SK-N-MC (cell line): ENCODE measurements at places on chromosomes 16 and 17.

DNA sequence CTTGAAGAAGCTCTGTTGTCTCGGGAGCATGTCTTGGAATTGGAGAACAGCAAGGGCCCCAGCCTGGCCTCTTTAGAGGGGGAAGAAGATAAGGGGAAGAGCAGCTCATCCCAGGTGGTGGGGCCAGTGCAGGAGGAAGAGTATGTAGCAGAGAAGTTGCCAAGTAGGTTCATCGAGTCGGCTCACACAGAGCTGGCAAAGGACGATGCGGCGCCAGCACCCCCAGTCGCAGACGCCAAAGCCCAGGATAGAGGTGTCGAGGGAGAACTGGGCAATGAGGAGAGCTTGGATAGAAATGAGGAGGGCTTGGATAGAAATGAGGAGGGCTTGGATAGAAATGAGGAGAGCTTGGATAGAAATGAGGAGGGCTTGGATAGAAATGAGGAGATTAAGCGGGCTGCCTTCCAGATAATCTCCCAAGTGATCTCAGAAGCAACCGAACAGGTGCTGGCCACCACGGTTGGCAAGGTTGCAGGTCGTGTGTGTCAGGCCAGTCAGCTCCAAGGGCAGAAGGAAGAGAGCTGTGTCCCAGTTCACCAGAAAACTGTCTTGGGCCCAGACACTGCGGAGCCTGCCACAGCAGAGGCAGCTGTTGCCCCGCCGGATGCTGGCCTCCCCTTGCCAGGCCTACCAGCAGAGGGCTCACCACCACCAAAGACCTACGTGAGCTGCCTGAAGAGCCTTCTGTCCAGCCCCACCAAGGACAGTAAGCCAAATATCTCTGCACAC, 21.2 kb downstream of the AKAP1 start:
- DNase-seq: no peak

GRCh38 chr17:49557312-49558024, 18.2 kb upstream of the NXPH3 start:
- DNase-seq: no peak

GRCh38 chr16:25138130-25138529, 26.6 kb downstream of the LCMT1 start:
- no peak for DNase-seq

DNA sequence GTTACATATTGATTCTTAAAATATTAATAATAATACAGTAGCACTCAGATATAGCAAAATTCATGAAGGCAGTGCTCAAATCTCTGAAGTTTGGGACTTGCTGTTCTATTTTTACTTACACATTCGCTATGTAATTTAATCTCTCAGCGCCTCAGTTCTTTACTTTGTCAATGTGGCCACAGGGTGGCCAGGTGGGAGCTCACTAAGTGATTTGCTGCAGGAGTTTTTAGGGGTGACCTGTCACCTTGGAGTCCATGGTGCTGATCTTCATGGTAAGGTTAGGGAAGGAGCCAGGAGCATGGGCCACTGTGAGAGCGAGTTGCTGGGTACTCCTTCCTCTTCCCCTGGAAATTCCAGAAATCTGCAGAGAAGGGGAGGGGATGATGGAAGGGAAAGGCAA, 28.1 kb downstream of the VWA3A start:
- DNase-seq: no peak

DNA sequence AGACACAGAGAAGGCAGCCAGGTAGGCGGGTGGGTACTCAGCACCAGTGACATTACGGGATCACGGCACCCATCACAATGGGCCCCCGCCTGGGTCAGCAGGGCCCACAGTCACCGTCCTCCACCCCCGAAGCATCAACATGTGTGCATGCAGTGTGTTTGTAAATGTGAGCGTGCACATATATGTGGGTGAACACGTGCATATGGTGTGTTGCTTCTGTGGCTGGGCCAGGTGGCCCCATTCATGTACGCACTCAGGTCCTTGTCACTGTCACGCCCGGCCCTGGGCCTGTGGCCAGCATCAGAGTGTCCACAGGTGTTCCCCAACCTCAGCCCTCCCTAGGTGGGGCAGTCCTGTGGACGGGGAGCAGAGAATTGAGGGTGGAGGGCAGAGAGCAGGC, 37.1 kb downstream of the TNFRSF13B start:
- no peak for DNase-seq

DNA sequence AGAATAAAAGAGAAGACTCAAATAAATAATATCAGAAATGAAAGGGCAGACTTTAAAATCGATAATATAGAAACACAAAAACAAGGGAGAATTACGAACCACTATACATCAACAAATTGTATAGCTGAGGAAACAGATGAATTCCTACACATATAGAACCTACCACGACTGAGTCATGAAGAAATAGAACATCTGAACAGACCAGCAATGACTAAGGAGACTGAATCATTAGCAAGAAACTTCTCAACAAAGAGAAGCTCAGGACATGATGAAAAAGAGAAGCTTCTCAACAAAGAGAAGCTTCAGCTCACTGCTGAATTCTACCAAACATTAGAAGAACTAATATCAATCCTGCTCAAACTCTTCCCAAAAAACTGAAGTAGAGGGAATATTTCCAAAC, 255.9 kb downstream of the CEP112 start:
- DNase-seq: no peak

DNA sequence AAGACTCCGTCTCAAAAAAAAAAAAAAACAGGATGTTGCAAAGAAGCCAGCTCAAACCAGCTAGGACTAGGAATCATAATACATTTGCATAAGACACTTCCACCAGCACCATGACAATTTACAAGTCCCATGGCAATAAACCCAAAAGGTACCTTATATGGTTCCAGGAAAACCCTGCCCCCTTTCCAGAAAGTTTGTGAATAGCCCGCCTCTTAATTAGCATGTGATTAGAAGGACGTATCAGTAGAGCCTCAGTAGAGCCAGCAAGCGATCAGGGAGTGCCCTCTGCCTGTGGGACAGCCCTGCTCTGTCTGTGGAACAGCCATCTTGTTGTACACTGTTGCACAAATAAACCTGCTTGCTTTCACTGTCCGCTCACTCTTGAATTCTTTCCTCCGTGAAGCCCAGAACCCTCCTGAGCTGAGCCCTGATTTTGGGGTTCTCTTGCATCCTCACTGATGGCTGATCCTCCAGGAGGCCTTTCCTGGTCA, 14.0 kb downstream of the NUPR1 start:
- DNase-seq: no peak

DNA sequence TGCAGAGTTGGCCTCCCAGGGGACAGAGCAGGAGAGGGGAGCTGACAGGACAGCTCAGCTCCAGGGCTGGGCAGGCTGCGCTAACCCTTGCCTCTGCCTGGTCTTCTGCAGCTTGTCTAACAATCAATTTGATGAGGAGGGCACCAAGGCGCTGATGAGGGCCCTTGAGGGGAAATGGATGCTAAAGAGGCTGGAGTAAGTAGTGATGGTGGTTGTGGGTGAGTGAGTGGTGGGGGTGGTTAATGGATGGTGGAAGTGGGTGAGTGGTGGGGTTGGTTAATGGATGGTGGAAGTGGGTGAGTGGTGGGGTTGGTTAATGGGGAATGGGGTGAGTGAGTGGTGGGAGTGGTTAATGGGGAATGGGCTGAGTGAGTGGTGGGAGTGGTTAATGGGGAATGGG, 22.0 kb upstream of the CPNE2 start:
- DNase-seq: no peak

DNA sequence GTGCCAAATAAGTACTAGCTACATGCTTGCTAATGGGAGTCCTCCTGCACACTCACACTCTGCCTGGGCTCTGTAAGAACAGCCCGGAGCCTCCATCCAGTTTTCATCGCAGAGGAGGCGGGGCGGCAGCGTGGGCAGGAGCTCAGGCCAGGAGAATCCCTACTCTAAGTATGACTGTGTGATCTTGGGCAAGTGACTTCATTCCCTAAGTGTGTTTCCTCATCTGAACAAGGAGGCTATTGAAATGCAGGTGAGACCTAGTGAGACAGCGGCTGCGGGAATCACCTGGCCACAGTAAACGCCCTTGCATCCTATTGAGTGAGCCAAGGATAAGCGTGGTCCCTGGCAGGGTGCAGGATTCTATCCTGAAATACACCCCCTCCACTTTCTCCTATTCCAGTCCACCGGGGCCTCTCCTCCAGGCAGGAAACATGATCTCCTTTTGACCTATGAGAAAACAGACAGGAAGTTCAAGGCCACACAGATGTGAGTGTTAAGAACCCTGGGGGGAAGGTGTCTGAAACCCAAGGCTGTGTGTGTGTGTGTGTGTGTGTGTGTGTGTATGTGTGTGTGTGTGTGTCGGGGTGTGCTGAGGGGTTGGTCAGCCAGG, 5.2 kb upstream of the RAI1 start:
- DNase-seq: no peak

- no peak for DNase-seq
Observed at GRCh38 chr16:23504453-23505179, 5.7 kb downstream of the GGA2 start.

- no peak for DNase-seq
Observed at GRCh38 chr17:33318241-33318640, 25.1 kb upstream of the ASIC2 start.

- no peak for DNase-seq
Observed at GRCh38 chr17:44390250-44390870, 911 bp upstream of the ITGA2B start.

- DNase-seq: no peak
Observed at GRCh38 chr17:50146927-50147665, 3.4 kb downstream of the PPP1R9B start.

- DNase-seq: no peak
Observed at GRCh38 chr16:23149993-23150364, 727 bp upstream of the USP31 start.

DNA sequence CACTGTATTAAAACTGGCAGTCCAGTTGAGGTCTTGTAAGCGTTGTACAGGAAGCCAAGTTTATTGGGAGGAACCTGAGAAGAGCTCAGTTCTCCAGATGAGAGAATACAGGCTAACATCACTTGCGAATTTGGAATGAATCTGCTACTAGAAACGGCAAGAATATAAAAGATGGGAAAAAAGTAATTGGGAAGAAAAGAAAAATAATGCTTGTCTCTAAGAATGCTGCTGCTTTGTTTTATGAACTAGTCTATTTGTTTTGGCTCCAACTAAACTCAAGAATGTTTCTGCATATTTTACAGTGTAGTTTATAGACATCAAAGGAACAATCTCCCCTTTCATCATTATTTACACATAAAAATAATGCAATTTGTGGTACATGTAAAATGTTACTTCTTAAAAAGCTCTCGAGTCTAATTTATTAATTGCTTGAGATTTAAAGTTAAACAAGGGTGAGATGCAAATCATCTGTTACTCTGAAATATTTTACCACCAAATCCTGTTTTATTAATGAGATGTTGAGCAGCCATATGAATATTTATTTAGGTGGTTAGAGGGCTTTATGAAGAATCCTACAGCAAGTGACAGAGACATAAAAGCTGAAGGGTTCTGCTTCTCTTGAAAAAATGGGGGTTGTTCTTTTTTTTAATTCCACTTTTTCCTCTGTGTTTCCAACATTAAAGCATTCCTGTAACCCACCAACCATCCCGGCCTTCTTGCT, 162.1 kb upstream of the AXIN2 start:
- DNase-seq: no peak

- DNase-seq: no peak
Observed at GRCh38 chr17:81030741-81031565, 4.0 kb upstream of the BAIAP2 start.

DNA sequence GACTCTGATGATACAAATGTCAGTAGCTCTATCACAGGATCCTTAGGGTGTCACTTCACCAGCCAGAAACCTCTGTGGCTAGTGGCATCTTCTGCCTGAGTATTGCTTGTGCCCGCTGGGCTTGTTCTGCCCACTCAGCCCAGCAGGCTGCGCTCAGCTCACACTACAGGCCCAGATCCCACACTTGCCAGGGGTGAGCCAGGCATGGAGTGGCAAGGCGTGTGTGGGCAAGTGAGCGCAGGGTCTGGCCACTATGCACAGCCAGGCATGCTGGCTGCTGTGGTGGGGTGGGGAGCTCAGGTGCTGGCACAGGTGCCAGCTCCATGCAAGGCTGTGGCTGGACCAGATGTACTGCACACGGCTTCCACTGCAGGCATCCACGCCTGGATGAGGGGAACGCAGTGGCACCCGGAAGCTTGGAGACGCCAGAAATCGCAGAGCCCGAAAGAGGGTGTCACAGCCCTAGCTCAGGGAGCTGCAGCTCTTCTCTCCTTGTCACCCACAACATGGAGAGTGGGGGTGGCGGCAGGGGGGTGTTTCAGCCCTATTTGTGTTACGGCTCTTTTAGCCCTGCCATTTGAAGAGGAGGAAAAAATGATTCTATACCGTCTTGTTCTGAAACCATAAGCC, 10.2 kb downstream of the CFAP97D1 start:
- DNase-seq: no peak

DNA sequence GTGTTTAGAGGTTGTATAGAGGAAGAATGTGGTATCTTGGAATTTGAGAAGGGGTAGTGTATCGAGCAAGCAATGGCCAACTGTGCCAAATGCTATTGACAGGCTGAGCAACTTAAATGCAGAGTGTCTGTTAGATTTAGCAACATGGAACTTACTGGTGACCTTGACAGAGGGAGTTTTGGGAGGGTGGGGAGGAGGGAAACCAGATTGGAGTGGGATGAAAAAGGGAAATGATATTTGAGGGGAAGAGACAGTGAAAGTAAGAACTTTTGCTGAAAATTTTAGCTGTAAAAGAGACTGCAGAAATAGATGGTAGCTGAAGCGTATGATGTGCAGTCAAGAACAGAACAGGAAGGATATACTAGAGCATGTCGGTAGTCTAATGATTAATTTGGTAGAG, 1.1 kb downstream of the LRRC36 start:
- DNase-seq: no peak

DNA sequence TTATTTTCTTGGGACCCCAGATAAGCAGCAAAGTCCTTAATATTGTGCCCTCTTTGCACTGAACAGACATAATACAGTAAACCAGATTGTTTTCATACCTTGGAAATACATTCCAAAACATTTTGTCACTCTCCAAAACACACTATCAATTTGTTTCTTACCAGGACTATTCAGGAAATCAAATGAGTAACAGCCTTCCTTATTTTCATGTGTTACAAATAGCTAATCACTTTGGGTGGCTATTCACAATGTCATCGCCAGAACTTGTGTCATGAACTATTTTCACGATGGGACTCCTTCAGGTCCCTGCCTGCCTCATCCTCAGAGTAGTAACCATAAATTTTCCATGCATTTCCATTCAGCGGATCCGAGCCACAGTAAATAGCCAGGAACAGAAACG, 104.5 kb downstream of the MAP2K6 start:
- DNase-seq: no peak

DNA sequence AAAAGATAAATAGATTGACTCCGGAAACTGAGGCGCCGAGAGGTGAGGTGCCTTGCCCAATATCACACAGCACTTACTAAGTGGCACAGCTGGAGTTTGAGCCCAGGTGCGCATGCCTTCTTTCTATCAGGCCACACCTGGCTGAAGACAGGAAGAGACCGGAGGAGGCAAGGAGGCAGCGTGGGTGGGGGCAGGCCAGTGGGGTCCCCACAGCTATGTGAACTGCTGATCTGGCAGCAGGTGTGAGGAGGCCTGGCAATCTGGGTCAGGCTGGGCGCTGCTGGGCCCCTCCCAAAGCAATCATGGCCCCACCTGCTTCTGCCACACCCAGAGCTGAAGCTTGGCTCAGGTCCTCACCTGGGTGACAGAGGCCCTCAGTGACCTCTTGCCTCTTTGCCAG, 1.9 kb upstream of the GDPD3 start:
- no peak for DNase-seq

GRCh38 chr16:23334457-23334853, 32.4 kb downstream of the SCNN1B start:
- no peak for DNase-seq

- DNase-seq: no peak
Observed at GRCh38 chr16:46884513-46885293, 541 bp downstream of the GPT2 start.
